ENCODE measurements at places on chromosomes 12 and 14. TPM values are rescaled to one million over a fixed set of nuclear protein-coding genes. Genes with fewer than 3 reads are reported as not detected.

The TTC7B gene
- total RNA-seq = 9.1 TPM

- peak; percentile 19 for DNase-seq
These were observed at the start of gene SLC24A4 for GRCh38 chr14:92323011-92323915. Gene SLC24A4 (plus strand): TSS chr14:92323165. CDS start chr14:92323831, 666 bp downstream.

DNA sequence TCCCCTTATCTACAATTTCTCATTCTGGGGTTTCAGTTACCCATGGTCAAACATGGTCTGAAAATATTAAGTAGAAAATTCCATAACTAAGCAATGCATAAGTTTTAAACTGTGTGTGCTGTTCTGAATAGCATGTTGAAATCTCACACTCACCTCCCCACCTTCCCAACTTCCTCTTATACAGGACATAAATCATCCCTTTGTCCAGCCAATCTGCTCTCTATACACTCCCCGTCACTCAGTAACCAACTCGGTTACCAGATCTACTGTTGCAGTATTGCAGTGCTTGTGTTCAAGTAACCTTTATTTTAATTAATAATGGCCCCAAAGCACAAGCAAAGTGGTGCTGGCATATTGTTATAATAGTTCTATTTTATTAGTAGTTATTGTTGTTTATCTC is 420.5 kb downstream of the GXYLT1 start:
- no peak for DNase-seq

DNA sequence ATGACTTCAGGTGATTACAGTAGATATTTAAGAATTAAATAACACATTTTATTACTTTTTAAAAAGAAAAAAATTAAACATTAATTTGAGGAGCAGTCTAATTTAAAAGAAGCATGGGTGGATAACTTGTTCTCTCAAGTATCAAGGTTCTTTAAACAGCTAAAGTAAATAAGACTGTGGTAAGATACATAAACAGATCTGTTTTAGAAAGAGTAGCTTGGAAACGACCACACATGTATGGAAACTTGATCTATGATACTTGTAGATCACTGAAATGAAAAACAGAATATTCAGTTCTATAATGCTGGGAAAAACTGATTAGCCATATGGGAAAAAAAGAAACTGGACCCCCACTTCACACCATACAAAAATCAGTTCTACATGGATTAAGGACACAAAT is 36.0 kb downstream of the TC2N start:
- no peak for DNase-seq

- no peak for DNase-seq
These were observed 38.5 kb upstream of the SLC6A15 start for GRCh38 chr12:84950971-84951546.

- no peak for DNase-seq
These were observed 173.6 kb downstream of the TTC8 start for GRCh38 chr14:88998027-88998426.

DNA sequence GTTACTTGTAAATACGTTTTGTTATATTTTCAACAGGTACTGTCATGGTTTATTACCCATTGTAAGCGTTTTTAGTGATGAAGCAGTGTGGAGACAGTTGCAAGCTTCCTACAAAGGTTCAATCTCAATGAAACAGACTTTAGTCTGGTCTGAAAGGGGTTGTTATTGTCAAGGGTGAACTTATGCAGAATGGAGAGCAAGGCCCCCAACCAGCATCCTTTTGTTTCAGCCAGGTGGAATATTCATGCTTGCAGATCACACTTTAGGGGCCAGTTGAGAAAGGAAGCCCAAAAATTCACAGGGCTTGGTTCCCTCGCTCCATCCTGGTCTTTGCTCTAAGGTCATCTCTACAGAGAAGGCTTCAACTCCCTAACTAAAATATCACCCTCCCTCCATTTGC is 103.7 kb downstream of the PRICKLE1 start:
- no peak for DNase-seq

DNA sequence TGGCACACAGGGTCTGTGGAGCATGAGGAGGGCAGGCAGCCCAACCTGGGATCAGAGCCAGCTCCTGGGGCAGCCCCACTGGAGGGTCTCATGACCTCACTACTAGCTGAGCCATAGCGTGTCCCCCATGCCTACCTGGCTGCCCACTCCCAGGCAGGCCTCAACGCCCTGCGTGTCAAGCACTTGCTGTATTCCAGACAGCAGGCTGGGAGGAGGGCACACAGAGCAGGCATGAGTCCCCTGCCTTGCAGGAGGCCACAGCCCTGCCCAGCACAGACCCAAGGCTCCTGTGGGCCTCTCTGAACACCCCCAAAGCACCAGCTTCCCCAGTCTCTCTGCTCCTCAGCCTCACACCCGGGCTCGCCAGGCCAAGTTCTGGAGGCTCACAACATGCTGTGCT is 64.0 kb downstream of the IQSEC3 start:
- DNase-seq = no peak

- no peak for DNase-seq
These were observed 568 bp downstream of the PPM1A start for GRCh38 chr14:60249321-60250256.

DNA sequence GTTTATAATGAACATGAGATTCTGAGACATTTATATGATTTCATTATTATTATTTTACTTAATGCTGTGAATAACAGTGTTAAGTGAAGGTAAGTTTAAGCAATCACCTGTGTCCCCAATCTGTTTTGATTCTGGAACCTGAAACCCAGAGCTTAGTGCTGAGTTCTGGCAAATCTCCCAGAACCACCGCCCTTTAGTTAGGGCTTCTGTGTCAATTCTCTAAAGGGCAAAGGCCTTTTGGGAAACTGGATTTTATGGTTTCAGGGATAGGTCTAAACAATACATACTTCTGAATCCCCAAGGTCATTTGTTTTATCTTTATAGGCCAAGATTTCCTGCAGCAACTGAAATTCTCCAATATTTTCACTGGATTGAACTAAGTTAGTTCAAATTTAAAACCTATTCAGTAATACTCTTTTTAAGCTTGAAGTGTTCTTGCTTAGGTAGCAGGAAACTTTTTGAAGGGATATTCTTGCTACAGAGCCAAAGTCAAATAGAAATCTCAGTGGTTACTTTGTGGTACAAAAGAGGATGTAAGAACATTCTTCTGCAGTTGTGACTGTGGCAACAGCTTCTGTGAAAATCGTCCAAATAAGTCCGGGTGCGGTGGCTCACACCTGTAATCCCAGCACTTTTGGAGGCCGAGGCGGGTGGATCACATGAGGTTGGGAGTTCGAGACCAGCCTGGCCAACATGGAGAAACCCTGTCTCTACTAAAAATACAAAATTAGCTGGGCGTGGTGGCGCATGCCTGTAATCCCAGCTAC is 10.0 kb upstream of the PKP2 start:
- DNase-seq = peak; percentile 11

All from activated naive CD4-positive, alpha-beta T cell treated with anti-CD3 and anti-CD28 coated beads, Interleukin-2, amount 50 U/mL, for 72 hours (primary cell).